RPMI7951 (cell line): ENCODE measurements at places on chromosomes 6 and 20. TPM values are rescaled to one million over a fixed set of nuclear protein-coding genes. Genes with fewer than 3 reads are reported as not detected.

The TMEM200A gene
- total RNA-seq = 26.3 and 30.9 TPM in 2 replicates

The HLA-DQA2 gene
- total RNA-seq = not detected in 2 replicates

The SPATS1 gene
- not detected in 2 replicates for total RNA-seq

GRCh38 chr6:163741743-163742363 lies 327.3 kb downstream of the QKI start:
- no peak for DNase-seq

DNA sequence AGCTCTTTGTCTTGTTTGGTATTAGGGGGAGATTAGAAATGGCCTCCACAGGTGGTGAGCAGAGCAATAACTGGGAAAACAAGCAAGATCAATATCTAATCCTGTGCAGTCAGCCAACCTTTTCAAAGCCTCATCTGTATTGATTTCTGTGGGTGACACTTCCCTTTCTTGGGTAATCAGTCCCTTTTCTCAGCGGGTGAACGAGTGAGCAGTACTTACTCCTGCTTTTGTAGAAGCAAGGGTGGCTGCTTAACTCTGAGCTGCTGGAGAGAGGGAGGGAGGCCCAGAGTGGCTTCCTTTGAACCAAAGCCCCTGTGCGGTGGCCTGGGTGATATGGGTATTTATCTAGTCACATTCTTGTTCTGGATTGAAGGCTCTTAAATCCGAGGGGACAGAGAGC lies 254.8 kb upstream of the CHD6 start:
- no peak for DNase-seq

DNA sequence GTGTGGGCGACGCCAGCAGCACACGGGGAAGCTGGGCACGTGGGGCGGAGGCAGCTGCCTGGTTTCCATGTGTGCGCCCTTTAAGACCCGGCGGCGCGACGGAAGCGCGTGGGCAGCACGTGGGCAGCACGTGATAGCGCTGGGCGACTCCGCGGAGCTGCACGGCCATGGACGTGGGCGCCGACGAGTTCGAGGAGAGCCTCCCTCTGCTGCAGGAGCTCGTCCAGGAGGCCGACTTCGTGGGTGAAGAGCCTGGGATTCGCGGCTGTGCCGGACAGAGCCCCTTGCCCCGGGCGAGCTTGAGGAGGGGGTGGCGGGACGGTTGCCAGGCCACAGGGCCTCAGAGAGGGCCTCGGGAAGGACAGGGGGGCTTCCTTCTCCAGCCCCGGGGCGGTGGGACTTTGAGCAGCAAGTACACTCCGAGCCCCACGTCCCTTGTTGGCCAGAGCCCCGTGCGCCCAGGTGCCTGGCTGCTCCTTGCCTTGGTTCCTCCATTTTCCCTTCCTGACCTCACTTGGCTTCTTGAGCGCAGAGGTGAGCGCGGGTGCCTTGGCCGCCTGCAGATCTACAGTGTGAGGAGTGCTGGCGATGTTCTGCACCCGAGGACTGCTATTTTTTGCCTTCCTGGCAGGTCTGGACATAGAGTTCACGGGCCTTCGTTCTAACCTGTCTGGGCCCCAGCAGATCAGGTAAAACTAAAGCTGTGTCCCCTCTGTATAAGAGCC lies at the start of gene PNLDC1:
TSS of gene PNLDC1 (plus strand) at position 136 of the 725 bp plus-strand sequence. CDS start at position 168, 32 bp downstream.
- DNase-seq = no peak

- DNase-seq = no peak
Observed at GRCh38 chr6:90488816-90489215, 98.1 kb downstream of the MAP3K7 start.

GRCh38 chr20:10497791-10498190 lies 62.7 kb downstream of the SLX4IP start:
- DNase-seq = no peak

GRCh38 chr6:44056392-44057237 lies 70.6 kb downstream of the MRPL14 start:
- DNase-seq = peak; percentile 90

GRCh38 chr6:138594758-138595140 lies 95.5 kb upstream of the NHSL1 start:
- no peak for DNase-seq

GRCh38 chr20:20201639-20202038 lies 149.3 kb downstream of the CFAP61 start:
- DNase-seq = no peak

DNA sequence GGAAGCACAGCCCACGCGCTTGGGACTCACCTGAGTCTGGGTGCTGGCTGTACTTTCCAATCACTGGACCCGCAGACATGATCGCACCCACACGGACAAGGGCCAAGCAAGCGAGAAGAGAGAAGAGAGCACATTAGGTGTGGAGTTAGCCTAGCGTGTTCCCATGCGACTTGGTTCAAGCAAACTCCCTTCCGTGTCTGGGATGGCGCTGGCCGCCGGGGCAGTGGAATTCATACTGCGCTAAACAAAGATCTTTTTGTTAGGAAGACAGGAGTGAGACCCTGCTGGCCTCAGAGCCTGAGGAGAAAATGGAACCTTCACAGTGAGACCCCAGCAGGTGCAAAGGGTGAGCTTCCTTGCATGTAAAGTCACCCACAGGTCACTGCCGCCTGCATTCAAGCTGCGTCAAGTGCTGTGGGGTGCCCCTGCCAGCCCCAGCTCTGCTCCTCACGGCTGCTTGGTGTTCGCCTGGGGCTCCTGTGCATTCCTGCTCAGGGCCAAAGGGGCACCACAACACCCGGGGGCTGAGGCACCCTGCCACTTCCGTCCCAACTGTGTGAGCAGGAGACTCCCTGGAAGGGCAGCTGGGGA lies 26.4 kb downstream of the PSMG4 start:
- DNase-seq = no peak
